ENCODE measurements at places on chromosomes 11 and 22.

- no peak for DNase-seq
Measured at GRCh38 chr22:42077486-42078125, 1.9 kb upstream of the SMDT1 start.

- no peak for DNase-seq
Measured at GRCh38 chr11:122882857-122883645, 492 bp downstream of the JHY start.

GRCh38 chr22:44362249-44363012 is 49.7 kb upstream of the SHISAL1 start:
- no peak for DNase-seq

GRCh38 chr22:32987081-32987631 is 71.0 kb downstream of the SYN3 start:
- DNase-seq: peak; percentile 42

DNA sequence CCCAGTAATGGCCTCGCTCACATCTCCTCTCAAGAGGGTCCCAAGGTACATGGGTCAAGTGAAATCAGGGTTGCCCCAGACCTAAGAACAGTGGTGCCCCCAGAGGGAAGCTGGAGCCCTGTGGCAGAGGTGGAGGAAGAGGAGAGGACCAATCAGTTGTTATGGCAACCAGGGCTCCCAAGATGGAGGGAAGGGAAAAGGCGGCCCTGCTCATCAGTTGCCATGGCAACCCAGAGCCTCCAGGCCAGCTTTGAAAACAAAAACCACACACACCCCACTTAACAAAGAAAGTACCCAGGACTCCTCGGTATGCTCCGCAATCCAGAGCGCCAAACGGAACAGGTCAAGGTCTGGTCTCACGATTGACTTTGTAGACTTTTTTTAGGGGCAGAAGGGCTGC is 53.5 kb upstream of the SLC35C1 start:
- DNase-seq: no peak

DNA sequence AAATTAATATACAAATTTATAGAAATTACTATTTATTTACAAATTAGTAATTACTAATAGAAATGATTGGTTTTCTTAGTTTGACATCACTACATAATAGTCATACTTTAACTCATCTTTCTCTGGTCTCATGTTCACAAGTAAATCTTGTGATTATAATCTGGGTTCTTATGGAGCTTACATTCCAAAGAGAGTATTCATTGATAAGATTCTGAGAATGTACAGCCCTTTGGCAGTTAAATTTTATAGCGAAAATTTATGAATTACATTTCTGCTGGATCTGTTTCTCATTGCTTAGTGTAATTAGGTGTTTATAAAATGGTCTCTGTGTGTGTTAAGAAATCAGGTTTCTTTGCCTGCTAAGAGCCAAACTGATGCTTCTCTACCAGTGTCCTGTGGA is 175.2 kb downstream of the TMEM135 start:
- DNase-seq: no peak

Data from right atrium auricular region (tissue), 2 donors.